ENCODE measurements at places on chromosomes 12 and 14. TPM values are rescaled to one million over a fixed set of nuclear protein-coding genes. Genes with fewer than 3 reads are reported as not detected.
A peak's percentile ranks its signal among the peaks of the same experiment; 100 is the strongest.

Gene WDR20
- total RNA-seq, result 17.5 TPM

Gene GYS2
- not detected for total RNA-seq

Gene WNT5B
- total RNA-seq, result 3.9 TPM

Gene KLRC1
- total RNA-seq, result not detected

Gene KLRC2
- not detected for total RNA-seq

Gene NAV3
- 6.8 TPM for total RNA-seq

Gene ACVR1B
- 13.6 TPM for total RNA-seq

Gene RNASE3
- total RNA-seq, result not detected

Gene USP44
- total RNA-seq, result 0.50 TPM

Gene RNU4-1
- total RNA-seq, result 1,541 TPM

Gene ERC1
- 47.9 TPM for total RNA-seq

Gene OR6C2
- total RNA-seq, result not detected

Gene GPRC5D
- total RNA-seq, result not detected

DNA sequence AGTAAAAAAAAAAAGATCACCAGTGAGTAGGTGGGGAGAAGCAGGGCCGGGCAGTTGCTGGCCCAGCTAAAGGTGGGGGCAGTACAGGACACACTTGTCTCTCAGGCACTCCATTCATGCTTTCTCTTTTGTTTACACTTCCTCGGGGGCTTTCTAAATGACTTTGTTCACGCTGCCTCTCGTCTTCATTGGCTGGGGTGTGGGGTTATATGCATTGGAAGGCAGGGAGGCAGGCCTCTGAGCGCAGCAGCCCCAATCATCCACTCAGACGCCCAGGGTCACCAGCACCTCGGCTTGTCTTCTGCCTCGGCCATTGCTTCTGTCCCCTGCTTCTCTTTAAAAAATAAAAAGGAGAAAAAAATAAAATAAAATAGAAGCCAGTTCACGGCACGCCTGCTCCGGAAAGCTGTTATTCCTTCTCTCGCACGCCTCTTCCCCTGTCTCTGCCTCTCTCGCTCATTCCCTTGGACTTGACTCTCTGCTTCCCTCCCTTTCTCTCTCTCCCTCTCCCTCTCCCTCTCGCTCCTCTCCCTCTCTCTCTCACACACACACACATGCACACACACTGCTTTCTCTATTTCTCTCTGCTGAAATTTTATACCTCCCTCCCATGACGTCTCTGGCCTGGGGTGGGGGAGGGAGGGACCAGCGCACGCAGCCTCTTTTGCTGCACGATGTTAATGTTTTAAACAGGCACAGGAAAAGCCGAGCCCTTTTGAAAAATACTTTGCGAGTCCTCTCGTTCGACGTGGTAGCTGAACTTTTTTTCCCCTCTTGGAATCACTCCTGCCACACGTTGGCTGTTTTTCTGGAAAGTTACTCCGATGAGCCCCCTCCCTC is at the start of gene TGFB3:
Gene TGFB3, minus strand, starts transcription at position 570 of the 840 bp plus-strand sequence. CDS start 1,102 bp downstream, outside the sequence.
- DNase-seq, result peak; percentile 76
- peak within 1 kb of the TSS; percentile 92 for H3K27ac ChIP-seq
- peak within 1 kb of the TSS; percentile 56 for H3K4me3 ChIP-seq
- no peaks in the 10 kb centered on the region for H3K36me3 ChIP-seq
- H3K27me3 ChIP-seq, result no peaks in the 10 kb centered on the region
- H3K4me1 ChIP-seq, result peaks cover 22% of the 10 kb centered on the region

GRCh38 chr12:89992668-89993451 is 284.2 kb upstream of the ATP2B1 start:
- DNase-seq, result no peak
- H3K27me3 ChIP-seq, result no peaks in the 10 kb centered on the region
- H3K27ac ChIP-seq, result no peak overlapping the region
- H3K4me3 ChIP-seq, result no peak overlapping the region
- no peaks in the 10 kb centered on the region for H3K4me1 ChIP-seq

DNA sequence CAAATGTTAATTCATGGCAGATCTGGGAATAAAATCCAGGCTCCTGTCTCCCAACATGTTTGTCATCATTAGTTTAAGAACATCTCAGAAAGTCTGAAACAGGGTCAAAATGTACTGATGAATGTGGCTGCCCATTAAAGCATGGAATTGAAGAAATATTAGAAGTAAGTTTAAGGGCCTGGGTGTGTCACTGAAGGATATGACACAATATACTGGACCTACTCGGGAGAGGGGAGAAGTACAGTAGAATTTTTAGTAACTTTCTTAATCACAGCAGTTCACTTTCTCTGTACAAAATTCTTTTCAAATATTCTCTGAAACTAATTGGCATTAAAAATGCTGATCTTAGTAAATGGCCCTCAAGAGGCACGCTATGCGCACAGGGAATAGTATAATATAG is 185.5 kb downstream of the ETV6 start:
- H3K36me3 ChIP-seq, result no peaks in the 10 kb centered on the region
- H3K27me3 ChIP-seq, result no peaks in the 10 kb centered on the region
- H3K4me3 ChIP-seq, result no peak overlapping the region
- peaks cover 12% of the 10 kb centered on the region for H3K4me1 ChIP-seq

DNA sequence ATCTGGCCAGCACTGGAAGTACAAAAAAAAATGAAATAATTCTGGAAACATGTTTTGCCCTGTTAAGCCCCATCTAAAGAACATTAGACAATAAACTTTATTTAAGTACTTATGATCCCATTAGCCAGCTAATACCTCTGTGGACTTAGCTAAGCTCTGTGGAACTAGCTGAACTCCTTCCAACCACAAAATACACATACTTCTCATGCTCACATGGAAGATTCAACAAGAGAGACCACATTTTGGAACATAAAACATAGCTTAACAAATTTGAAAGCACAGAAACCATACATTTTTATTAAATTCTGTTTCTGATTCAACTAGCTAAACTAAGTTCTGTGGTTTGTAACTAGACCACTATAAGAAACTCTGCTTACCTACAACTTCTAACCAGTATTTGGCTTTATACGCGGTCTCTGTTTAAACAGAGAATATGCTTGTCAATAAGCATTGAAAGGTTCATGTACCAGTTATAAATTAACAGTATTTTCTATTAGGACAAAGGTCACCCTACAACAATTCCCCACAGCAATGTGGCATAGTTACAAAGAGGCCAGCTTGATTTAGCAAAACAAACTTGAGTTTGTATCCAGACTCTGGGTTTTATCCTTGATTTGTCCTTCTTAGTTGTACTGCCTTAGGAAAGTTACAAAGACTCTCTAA is 300.1 kb downstream of the C12orf50 start:
- H3K4me3 ChIP-seq, result no peak overlapping the region
- H3K36me3 ChIP-seq, result no peaks in the 10 kb centered on the region
- no peak overlapping the region for H3K27ac ChIP-seq
- DNase-seq, result no peak

DNA sequence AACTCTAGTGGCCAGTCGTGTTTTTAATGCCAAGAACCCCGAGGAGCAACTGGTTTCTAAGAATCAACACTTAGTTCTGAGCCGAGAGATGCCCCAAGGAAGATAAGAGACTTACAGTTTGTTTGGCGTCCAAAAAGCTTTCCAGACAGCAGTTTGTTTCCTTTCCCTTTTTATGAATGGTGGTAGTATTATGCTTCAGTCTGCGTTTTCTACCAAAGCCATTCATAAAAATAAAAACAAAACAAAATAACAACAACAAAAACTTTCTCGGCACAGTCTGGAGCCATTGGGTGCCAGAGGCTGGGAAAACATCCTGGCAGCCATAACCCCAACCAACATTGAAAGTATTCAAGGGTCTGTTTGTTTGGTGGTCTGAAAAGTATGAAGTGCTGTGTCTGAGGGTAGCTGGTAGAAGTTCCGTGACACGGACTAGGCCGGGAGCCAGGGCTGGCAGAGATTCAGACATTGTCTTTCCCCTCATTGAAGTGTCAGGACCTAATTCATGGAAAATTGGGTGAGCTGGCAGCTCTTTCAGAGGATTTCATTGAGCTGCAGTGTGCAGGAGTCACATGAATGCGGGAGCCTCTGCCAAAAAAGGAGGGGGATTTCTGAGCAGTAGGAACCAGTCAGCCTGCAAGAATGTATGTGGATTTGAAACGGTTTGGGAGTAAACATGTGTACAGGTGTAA is 124.2 kb downstream of the HMGA2 start:
- peak; percentile 76 for DNase-seq
- H3K27ac ChIP-seq, result no peak overlapping the region
- peaks cover 17% of the 10 kb centered on the region for H3K4me1 ChIP-seq
- H3K4me3 ChIP-seq, result peak overlapping the region; percentile 19

GRCh38 chr14:77006132-77006531 is 22.4 kb downstream of the IRF2BPL start:
- H3K4me1 ChIP-seq, result peaks cover 21% of the 10 kb centered on the region
- no peak overlapping the region for H3K27ac ChIP-seq
- no peaks in the 10 kb centered on the region for H3K36me3 ChIP-seq
- no peak for DNase-seq
- no peak overlapping the region for H3K4me3 ChIP-seq

DNA sequence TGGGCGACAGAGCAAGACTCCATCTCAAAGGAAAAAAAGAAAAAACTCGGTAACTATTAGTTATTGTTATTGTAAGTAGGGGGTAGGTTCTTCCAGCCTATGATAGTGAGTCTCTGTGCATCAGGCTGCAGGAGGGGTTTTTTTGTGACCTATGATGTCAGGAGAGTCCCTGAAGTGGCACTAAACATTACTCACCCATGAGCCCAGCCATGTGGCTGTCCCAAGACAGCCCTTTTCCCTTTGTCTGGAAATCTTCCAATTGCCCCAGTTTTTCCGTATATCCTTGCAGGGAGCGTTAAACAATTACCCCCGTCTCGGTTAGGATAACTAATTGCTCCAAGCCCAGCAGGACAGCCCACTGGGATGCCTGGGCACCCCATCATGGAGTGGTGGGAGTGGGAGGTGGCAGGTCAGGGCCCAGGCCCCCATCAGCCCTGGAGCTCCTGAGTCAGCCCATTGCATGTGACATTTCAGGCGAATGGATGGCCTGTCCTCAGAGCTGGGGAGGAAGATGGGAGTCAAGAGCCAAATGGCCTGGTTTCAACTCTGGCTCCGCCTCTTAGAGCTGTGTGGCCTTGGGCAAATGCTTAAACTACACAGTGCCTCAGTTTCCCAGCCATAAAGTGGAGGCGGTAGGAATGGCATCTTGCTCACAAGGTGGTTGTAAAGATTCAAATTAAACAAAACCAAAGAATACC is 16.4 kb downstream of the PHETA1 start:
- H3K36me3 ChIP-seq, result no peaks in the 10 kb centered on the region
- H3K4me1 ChIP-seq, result no peaks in the 10 kb centered on the region
- H3K4me3 ChIP-seq, result no peak overlapping the region
- H3K27ac ChIP-seq, result no peak overlapping the region
- DNase-seq, result no peak

- H3K27ac ChIP-seq, result no peak overlapping the region
- DNase-seq, result no peak
- no peaks in the 10 kb centered on the region for H3K36me3 ChIP-seq
- no peaks in the 10 kb centered on the region for H3K4me1 ChIP-seq
- no peaks in the 10 kb centered on the region for H3K27me3 ChIP-seq
- no peak overlapping the region for H3K4me3 ChIP-seq
These were observed 89.4 kb downstream of the RPAP3 start for GRCh38 chr12:47616440-47616839.

- no peaks in the 10 kb centered on the region for H3K36me3 ChIP-seq
- DNase-seq, result no peak
- H3K27ac ChIP-seq, result no peak overlapping the region
- no peak overlapping the region for H3K4me3 ChIP-seq
- no peaks in the 10 kb centered on the region for H3K4me1 ChIP-seq
- no peaks in the 10 kb centered on the region for H3K27me3 ChIP-seq
These were observed 143.1 kb upstream of the NUDT4 start for GRCh38 chr12:93234641-93235040.

GRCh38 chr14:73785834-73786635 is 65.6 kb upstream of the PTGR2 start:
- peaks cover 81% of the 10 kb centered on the region for H3K4me1 ChIP-seq
- peak overlapping the region; percentile 98 for H3K27ac ChIP-seq
- peak overlapping the region; percentile 70 for H3K4me3 ChIP-seq
- peak; percentile 87 for DNase-seq
- no peaks in the 10 kb centered on the region for H3K27me3 ChIP-seq

DNA sequence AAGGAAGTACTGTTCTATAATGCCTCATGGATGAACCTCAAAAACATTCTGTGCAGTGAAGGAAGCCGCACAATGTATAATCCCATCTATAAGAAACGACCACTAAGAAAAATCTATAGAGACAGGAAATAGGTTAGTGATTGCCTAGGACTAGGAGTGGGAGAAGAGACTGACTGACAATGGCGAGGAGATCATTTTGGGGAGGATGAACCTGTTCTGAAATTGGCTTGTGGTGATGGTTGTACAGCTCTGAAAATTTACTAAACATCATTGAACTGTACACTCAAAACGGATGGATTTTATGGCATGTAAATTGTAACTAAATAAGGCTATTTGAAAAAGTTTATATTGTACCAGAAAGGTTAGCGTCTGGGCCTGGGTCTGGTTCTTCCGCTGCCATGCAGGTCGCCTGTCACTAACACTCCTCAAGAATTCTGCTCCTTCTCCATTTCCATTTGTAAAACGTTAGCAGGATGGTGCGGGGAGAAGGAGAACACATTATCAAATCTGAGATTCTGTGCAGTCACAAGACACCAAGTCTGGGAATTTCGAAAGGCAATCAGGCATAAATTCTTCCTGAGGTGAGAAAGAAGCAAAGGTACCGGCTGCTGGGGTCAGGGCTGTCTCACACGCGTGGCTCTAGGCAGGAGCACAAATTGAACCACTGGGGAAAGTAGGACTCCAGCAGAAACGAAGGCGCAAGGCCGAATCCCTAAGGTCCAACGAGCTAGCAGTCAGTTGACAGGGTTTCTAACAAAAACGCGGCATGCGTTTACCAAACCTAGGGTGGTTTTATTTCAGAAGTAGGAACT is 845 bp upstream of the COCH start:
- H3K4me3 ChIP-seq, result peak overlapping the region; percentile 64
- peaks cover 41% of the 10 kb centered on the region for H3K27me3 ChIP-seq
- peaks cover 14% of the 10 kb centered on the region for H3K4me1 ChIP-seq
- no peaks in the 10 kb centered on the region for H3K36me3 ChIP-seq
- no peak overlapping the region for H3K27ac ChIP-seq

DNA sequence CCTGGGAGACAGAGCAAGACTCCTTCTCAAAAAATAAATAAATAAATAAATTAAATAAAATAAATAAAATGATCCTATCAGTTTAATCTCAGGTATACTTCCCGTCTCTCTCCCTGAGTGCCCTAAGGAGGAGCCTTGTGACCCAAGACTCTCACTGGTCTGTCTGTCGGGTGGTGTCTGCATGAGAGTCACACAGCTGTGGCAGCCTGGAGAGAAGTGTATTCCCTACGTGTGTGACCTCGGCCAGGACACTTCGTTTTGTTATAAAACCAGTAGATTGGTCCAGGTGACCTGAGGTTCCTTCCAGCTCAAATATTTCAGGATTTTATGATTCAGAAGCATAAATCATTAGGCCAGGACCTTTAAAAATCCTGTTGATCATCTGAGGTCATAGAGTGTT is 4.8 kb downstream of the SYNE3 start:
- H3K27me3 ChIP-seq, result no peaks in the 10 kb centered on the region
- no peak overlapping the region for H3K27ac ChIP-seq
- H3K4me1 ChIP-seq, result peaks cover 39% of the 10 kb centered on the region
- no peaks in the 10 kb centered on the region for H3K36me3 ChIP-seq
- no peak for DNase-seq

GRCh38 chr12:99259040-99259934 is 388.3 kb upstream of the GARIN6 start:
- H3K4me3 ChIP-seq, result no peak overlapping the region
- H3K4me1 ChIP-seq, result peaks cover 3% of the 10 kb centered on the region
- H3K27me3 ChIP-seq, result no peaks in the 10 kb centered on the region
- DNase-seq, result peak; percentile 10
- peak overlapping the region; percentile 38 for H3K27ac ChIP-seq

- no peaks in the 10 kb centered on the region for H3K4me1 ChIP-seq
- H3K4me3 ChIP-seq, result no peak overlapping the region
- H3K36me3 ChIP-seq, result no peaks in the 10 kb centered on the region
- no peak overlapping the region for H3K27ac ChIP-seq
- no peaks in the 10 kb centered on the region for H3K27me3 ChIP-seq
- no peak for DNase-seq
These were observed 145.9 kb downstream of the DUSP6 start for GRCh38 chr12:89206390-89206789.

All from heart left ventricle (tissue), 16 donors.